ENCODE measurements at places on chromosomes 7 and 10. TPM values are rescaled to one million over a fixed set of nuclear protein-coding genes. Genes with fewer than 3 reads are reported as not detected.

The SAP25 gene
- total RNA-seq = 3.2 TPM

The WNT8B gene
- total RNA-seq = not detected

The GNAT3 gene
- total RNA-seq = not detected

The EGR2 gene
- total RNA-seq = 0.83 TPM

The PEX1 gene
- 15.6 TPM for total RNA-seq

The KCNK18 gene
- total RNA-seq = not detected

The TRAPPC14 gene
- 45.9 TPM for total RNA-seq

The TRIP6 gene
- total RNA-seq = 148 TPM

The TRPV6 gene
- 0.81 TPM for total RNA-seq

The ZNF398 gene
- 18.6 TPM for total RNA-seq

The TAC1 gene
- total RNA-seq = not detected

The DAGLB gene
- total RNA-seq = 16.4 TPM

The SH2B2 gene
- total RNA-seq = 0.34 TPM

The GFRA1 gene
- 0.04 TPM for total RNA-seq

The CAV1 gene
- 1.5 TPM for total RNA-seq

The GOT1 gene
- 77.0 TPM for total RNA-seq

The CLDN12 gene
- 14.3 TPM for total RNA-seq

The DENND2A gene
- not detected for total RNA-seq

The NRAP gene
- not detected for total RNA-seq

The SPDYE9 gene
- total RNA-seq = not detected

The MMD2 gene
- total RNA-seq = not detected

The ATOH7 gene
- total RNA-seq = not detected

The FBH1 gene
- total RNA-seq = 93.5 TPM

The OR2A12 gene
- not detected for total RNA-seq

The ZNF479 gene
- total RNA-seq = not detected

The HOXA2 gene
- total RNA-seq = not detected

The BEND7 gene
- 8.2 TPM for total RNA-seq

The PITX3 gene
- 0.56 TPM for total RNA-seq

The SPDYE2 gene
- total RNA-seq = not detected

The UNC5B gene
- total RNA-seq = 8.4 TPM

The CHAT gene
- not detected for total RNA-seq

The PRSS2 gene
- 23.9 TPM for total RNA-seq

The LRRN3 gene
- total RNA-seq = 0.35 TPM

The FAM25A gene
- not detected for total RNA-seq

The ABCB4 gene
- 0.27 TPM for total RNA-seq

The MORN4 gene
- total RNA-seq = 12.1 TPM

The TNPO3 gene
- total RNA-seq = 111 TPM

The PLEKHS1 gene
- not detected for total RNA-seq

The GIMAP4 gene
- 0.42 TPM for total RNA-seq

The LRRC18 gene
- not detected for total RNA-seq

The TLX1 gene
- total RNA-seq = 0.33 TPM

The ACTL6B gene
- total RNA-seq = not detected

The OR2AE1 gene
- not detected for total RNA-seq

The TLL2 gene
- total RNA-seq = not detected

The GRM3 gene
- total RNA-seq = not detected
